ENCODE measurements at places on chromosomes 1 and 21. TPM values are rescaled to one million over a fixed set of nuclear protein-coding genes. Genes with fewer than 3 reads are reported as not detected.
A peak's percentile ranks its signal among the peaks of the same experiment; 100 is the strongest.

DNA sequence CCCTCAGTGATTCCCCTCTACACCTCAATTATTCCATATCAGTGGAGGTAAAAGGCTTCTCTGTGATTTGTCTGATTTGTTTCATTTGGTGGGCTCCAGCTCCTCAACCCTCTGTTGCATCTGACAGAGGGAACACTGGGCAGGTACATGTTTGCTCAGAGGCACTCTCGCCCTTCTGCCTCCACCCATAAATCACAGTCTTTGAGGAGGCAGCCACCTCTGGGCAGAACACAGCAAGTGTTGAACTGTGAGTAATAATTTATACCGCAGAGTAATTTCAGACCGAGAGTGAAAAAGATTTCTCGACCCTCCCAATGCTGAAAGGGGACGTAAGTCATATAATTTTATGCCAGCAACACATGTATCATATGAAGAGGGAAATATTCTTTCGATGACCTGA, 330.1 kb upstream of the PBX1 start:
- no peak for DNase-seq

- DNase-seq = no peak
These were observed 148.0 kb downstream of the PLA2G4A start for GRCh38 chr1:186976700-186977099.

DNA sequence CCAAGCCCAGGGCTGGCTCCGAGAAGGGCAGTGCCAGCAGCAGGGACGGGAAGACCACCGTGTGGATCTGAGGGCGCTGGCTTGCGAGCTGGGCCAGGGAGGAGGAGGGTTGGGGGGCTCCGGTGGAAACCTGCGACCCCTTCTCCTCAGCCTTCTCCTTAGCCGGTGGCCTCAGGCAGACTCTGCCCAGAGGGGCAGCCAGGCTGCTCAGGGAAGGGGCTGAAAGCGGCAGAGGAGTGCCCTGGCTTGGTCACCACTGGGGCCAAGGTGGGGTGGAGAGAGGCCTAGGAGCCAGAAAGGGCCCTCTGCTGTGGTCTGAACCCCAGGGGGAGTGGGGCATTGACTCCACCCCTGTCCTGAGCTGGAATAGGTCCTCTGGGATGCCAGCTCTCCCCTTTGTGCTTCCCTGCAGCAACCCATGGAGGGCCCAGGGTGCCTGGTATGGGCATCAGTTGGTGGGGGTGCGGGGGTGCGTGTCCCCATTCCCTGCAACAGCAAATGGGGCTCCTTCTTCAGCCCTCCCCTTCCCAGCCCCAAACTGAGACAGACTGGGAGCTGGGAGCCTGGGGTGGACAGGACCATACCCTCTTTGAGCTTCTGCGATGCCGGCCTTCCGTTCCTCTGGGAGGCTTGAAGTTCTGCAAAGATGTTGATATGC, 6.5 kb upstream of the IBA57 start:
- DNase-seq = no peak

DNA sequence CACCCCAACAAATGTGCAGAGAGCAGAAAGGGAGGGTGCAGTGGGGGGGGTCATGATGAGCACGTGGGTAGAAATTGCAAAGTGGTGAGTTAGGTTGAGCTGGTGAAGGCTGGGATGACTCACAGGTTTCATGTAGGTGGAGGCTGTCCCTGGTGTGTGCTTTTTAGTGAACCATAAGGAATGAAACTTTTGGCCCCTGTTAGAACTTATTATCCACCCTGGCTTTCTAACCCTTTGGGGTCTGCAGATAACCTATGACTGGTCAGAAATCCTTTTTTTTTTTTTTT, 46.9 kb downstream of the DOP1B start:
- DNase-seq = peak; percentile 16

Gene CDK11A
- polyA plus RNA-seq = 22.6 TPM

GRCh38 chr1:243939167-243939848, 89.3 kb upstream of the AKT3 start:
- DNase-seq = no peak

GRCh38 chr1:93770640-93771039, 89.0 kb upstream of the BCAR3 start:
- no peak for DNase-seq

- DNase-seq = no peak
These were observed 93.4 kb downstream of the BCAR3 start for GRCh38 chr1:93588206-93588605.

All from GM12878 (cell line).